Camera-type eye (tissue), 1 donor: ENCODE measurements at places on chromosomes 4 and X. TPM values are rescaled to one million over a fixed set of nuclear protein-coding genes. Genes with fewer than 3 reads are reported as not detected.

The AMMECR1 gene
- 13.1 TPM for total RNA-seq

The ADAM29 gene
- total RNA-seq = 0.16 TPM

The PRPS2 gene
- total RNA-seq = 13.4 TPM

The SRP72 gene
- total RNA-seq = 95.1 TPM

The MAP9 gene
- total RNA-seq = 33.0 TPM

The CCDC158 gene
- total RNA-seq = 4.5 TPM

The SMC1A gene
- 43.4 TPM for total RNA-seq

The RAB40A gene
- total RNA-seq = 0.77 TPM

The SYTL4 gene
- 32.8 TPM for total RNA-seq

The ESX1 gene
- not detected for total RNA-seq

The HSFX2 gene
- total RNA-seq = not detected
